Sigmoid colon (tissue), 7 donors: ENCODE measurements at places on chromosomes 16 and 17. TPM values are rescaled to one million over a fixed set of nuclear protein-coding genes. Genes with fewer than 3 reads are reported as not detected.

Gene MT1G
- total RNA-seq = 11.4 TPM

Gene TPSB2
- 12.2 TPM for total RNA-seq

Gene FAM83G
- total RNA-seq = 2.9 TPM

Gene FBXL16
- 1.6 TPM for total RNA-seq

Gene GOSR2
- 36.2 TPM for total RNA-seq

Gene NSRP1
- total RNA-seq = 30.4 TPM

Gene MEOX1
- 5.3 TPM for total RNA-seq

Gene PABPN1L
- total RNA-seq = not detected

Gene ALOXE3
- total RNA-seq = not detected

Gene ZPBP2
- total RNA-seq = not detected

DNA sequence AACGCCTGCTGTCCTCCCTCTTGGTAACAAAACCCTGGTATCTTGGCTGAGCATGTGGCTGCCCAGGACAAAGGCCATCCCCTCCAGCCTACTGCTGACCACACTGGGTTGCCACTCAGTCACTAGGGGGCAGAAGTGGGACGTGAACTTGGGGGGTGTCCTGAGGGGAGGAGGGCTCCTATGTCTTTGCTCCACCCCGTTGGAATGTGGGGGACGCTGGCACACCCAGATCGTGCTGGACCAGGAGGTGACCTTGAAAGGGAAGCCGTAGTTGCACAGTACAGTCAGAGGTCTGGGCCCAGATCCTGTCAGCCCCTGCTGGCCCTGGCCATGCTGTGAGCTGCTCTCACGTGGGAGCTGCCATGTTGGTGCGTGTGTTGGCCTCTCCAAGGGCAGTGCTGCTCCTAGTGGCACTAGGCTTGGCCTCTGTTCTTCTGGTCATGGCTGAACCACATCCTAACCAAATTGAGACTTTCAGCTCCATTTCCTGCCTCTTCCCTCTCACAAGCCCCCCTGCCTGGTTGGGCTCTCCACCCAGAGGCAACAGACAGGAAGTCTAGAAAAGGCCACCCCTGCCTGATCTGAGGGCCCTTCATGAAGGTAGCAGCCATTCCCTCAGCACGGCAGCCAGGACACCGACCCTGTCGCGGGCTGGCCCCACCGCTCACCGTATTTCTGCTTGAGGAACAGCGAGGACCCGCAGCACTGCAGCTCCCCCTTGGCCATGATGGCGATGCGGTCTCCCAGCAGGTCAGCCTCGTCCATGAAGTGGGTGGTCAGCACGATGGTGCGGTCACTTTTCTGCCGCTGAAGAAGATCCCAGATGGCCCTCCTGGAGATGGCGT is 29.0 kb upstream of the RNPS1 start:
- no peak for DNase-seq

- no peak for DNase-seq
Measured at GRCh38 chr17:74268558-74268957, 5.5 kb upstream of the DNAI2 start.

GRCh38 chr16:11801481-11802021 is 4.5 kb upstream of the ZC3H7A start:
- DNase-seq = no peak

- no peak for DNase-seq
Measured at GRCh38 chr17:76820561-76820960, 47.6 kb upstream of the MGAT5B start.

DNA sequence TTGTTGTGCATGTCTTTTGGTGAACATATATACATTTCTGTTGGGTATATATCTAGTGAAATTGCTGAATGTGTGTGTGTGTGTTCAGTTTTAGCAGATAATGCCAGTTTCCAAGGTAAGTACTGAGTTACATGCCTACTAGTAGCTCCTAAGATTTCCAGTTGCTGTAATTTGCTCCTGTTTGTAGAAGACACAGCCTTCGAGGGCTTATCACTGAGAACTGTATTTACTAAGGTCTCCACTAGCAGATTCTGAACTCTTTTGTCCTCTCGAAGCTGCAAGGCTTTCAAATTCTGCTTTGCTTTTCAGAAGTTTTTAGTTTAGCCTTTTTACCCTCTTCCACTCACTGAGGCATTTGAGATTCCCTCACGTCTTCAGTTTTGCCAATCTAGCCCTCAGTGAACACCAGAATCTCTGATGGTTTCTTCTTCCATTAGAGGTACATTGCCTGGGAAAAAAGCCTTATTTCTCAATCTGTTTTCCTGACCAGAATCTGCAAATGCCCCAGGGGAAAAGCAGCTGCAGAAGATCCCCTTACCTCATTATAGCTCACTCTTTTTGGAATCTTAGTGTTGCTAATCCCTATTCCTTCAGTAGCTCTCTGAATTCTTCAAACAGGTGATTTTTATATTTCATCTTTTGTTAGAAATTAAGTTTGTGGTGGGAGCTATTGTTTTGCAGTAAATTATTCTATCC is 52.9 kb downstream of the NF1 start:
- DNase-seq = no peak

DNA sequence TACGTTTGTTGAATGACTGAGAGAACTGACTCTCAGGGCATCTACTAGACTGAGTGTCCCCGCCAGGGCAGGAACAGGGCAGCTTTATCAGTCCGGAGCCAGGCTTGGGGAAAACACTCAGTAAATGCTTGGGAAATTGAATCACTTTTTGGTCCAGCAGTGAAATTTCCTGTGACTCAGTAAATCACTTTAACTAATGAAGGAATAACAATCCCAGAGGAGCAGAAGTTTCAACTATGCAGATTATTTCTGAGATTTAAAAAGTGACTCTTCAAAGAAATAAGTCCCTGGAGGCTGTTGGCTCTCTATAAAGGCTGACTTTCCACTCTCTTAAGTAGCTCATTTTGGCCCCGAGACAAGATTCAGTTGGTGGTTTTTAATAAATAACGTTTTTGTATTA is 101.8 kb downstream of the FOXL1 start:
- peak; percentile 48 for DNase-seq

GRCh38 chr17:67258821-67259468 is 13.9 kb upstream of the HELZ start:
- DNase-seq = no peak

- DNase-seq = no peak
Measured at GRCh38 chr16:56344518-56345405, 80.6 kb downstream of the AMFR start.

DNA sequence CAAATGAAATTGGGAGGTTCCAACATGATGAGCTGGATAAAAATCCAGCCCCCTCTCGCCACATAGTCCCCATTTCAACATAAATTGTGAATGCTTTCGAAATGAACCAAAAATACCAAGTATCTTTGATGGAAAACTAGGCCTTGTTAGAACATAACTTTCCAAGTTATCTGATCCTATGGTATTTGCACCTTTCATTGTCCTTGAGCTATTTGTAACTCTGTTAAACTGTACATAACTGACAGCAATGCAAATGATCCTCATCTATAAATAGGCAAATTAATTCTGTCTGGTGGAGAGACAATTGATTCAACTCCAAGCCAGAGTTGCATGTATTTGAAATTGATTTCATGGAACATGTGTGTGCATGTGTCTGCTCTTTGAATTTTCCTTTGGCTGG is 18.2 kb downstream of the CMTM4 start:
- DNase-seq = no peak

GRCh38 chr16:19706846-19707245 is 11.2 kb downstream of the KNOP1 start:
- DNase-seq = peak; percentile 54

DNA sequence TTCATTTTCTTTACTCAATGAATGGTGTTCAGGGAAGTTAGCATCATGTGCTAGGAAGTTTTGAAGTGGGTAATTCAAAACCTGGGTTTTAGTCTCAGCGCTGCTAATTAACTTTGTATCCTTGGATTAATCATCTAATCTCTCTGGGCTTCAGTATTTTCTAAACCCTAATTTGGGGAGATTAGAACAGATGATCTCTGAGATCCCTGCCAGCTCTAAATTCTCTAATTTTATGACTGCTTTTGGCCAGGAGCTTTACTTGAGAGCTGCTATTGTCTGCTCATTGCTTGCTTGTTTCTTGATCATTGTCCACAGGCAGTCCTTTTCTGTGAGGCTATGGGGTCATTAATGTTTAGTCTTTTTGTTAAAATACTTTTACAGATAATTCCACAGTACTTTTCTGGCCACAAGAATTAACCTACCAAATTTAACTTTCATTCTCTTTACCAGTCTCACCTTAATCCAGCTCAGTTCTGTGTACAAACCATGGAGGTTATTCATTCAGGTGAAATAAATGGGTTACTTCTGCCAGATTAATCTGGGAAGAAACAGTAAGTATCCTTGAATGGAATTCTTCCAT is 28.4 kb upstream of the VWA3A start:
- no peak for DNase-seq

DNA sequence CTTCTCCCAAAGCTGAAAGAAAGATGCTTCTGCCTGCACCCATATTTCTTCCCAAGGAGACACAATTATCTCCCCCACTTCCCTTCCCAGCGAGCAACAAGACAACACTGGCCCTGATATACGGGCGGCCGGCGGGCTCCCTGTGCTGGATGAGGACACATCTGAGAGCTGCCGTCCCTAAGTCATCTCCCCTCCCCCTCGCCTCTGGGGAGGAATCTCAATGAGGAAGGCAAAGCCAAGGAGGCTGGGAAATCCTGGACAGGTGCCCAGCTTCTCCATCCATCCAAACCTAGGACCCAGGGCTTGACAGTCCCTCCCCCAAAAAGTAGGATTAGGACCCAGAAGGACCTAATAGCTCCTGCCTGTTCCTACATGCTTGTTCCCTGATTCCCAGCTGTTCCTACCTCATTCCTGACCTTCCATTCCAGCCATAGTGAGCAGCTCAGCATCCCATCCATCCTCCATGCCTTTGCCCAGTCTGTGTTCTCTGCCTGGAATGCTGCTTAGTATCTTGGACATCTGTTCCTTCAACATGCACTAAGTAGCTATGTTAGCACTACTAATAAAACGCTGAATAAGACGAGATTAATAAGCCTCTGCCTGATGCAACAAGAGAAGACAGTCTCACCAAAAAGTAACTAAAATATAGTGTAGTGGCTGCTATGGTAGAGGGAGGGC is 167.9 kb downstream of the CCT6B start:
- DNase-seq = no peak

DNA sequence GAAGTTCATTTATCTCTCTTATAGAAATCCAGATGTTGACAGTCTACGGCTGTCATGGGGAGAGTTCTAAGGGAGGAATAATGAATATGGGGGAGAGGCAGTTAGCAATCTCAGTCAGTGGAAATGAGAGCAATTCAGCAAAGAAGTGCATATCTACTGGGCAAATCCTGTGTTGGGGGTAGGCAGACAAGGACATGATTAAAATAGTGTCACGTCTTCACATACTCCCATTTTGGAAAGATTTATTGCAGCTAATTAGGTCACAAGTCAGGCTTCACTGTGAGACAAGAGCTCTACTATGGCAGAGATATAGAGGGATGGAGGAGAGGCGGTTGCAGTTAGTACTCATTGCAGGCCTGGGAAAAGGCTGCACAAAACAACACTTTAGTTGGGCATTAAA is 29.8 kb downstream of the LRRC36 start:
- no peak for DNase-seq

DNA sequence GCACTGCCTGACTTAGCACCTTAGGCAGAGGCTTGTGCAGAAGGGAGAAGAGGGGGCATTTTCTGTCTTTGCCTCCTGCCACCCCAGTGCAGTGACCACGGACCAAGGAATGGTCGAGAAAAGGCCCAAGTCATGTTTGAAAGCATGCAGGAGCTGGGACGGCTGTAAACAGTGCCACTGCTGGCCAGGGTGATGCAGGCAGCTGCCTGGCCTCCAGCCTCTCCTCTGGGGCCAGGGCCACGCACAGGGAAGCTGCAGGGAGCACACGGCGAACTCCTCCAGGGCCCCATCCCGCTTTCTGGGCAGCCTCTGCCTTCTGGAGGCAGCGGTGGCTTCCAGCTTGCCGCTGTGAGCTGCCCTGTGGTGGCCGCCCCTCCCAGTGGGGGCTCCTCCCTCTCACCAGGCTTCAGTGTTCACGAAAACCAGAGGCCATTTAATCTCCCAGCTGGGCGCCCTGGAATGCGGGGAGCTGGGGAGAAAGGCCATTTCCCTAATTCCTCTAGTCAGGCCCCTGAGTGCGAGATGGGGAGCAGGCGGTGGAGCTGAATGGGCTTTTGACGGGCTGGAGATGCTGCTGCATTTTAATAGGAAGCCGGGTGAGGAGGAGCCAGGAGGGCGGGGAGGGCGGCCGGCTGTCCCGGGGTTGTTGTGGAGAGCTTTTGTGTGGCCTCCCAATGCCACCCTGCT is 28.7 kb upstream of the DNAI2 start:
- DNase-seq = no peak

DNA sequence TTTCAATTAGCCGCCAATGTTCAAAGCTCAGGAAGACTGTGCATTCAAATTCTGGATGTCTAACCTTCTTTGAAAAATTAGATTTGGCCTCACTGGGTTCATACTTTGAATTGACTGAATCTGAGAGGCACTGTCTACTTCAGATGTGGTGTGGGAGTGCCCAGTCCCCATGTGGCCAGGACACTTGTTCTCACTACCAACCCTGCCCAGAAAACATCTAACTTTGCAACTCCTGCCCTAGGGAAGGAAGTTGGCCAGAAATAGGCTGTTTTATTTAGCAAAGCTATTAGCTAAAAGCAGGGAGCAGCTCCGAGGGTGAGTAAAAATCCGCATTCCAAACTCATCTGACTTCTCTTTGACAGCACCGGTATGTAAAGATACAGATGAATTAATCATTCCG is 86.3 kb downstream of the XYLT1 start:
- no peak for DNase-seq

DNA sequence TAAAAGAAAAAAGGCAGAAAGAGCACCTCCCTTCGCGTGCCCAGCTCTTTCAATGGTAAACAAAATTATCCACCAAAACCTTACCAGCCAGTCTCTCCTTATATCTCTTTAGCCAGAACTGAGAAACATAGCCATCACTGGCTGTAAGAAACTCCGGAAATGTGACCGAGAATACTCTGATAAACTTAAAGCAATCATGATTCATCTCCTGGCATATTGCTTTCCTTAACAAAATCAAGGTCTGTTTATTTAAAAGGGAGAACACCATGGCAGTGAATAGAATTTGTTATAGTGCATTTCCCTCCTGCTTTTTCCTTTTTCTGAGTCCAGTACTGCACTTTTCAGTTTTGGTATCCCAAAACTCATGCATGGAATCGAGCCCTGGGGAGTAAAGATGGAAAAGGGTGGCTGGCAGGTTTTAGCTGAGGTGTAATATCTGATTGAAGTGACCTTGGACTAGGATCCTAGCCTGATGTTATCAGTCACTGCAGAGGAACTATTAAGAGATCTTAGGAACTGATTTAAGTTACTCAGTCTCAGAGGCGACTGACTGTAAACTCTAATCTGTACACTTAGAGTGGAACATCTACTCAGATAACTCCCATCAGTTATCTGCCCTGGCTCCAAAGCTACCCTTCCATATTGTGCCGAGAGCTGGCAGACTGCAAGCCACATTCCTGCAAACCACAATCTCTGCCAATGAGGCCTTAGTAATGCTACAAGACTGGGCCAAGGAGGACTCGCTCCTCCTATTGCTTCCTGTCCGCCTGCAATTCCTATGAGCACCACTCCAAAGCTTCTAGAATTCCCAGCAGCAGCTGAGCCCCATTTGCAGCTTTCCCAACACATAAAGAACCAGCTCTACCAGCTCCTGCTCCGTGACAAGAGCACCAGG is 7.4 kb upstream of the COX10 start:
- no peak for DNase-seq

- DNase-seq = no peak
Measured at GRCh38 chr16:11009027-11009755, 64.8 kb downstream of the CLEC16A start.

GRCh38 chr16:73616770-73617169 is 568.8 kb upstream of the ZFHX3 start:
- DNase-seq = no peak

GRCh38 chr17:7846765-7847661 is 7.9 kb upstream of the TMEM88 start:
- peak; percentile 69 for DNase-seq
